Dermis blood vessel endothelial cell (primary cell): ENCODE measurements at places on chromosomes 3 and 15. TPM values are rescaled to one million over a fixed set of nuclear protein-coding genes. Genes with fewer than 3 reads are reported as not detected.

GRCh38 chr3:105965384-105965783, 96.6 kb upstream of the CBLB start:
- DNase-seq = peak; percentile 30

- DNase-seq = no peak
Observed at GRCh38 chr3:168497183-168497582, 401.5 kb upstream of the GOLIM4 start.

- no peak for DNase-seq
Observed at GRCh38 chr3:28781053-28781452, 432.4 kb upstream of the AZI2 start.

Gene AHSG
- total RNA-seq = 0.05 TPM in 1 of 2 replicates, not detected in the other

DNA sequence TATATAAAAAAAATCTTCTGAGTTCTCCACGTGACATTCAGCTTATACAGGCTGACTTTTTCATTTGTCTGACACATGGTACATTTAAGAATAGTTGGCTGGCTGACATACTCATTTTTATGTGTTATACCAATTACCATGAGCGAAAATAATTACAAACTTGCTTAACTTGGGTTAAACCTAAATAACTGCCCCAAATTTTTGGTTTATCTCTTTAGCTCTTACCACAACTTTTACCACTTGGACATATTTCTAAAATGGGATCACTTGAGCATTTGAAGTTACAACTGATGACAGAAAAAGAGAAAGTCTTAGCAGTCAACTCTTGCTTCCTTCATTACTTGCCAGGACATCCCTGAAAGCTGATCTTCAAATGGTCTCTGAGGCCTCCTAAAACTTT, 618.1 kb downstream of the RBMS3 start:
- no peak for DNase-seq

GRCh38 chr3:156417559-156418132, 137.3 kb downstream of the SSR3 start:
- DNase-seq = no peak

- no peak for DNase-seq
Observed at GRCh38 chr15:63203451-63204090, 14.2 kb downstream of the RAB8B start.

DNA sequence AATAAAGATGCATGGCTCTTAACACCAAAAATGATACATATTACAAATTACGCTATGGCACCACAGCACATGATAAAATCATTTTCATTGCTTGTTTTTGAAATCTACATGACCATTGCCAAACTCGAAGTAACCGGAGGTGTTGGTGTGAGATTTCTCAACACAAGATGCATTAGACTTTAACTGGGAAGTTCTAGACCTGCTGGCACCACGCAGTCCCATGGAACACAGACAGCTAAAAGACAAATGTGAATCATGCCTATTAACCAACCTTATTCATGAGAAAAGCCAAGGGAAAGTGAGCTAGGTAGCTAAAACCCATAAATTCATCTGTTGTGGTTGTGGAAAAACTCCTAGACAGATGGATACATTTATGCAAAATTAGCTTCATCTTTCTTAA, 595.4 kb downstream of the FOXP1 start:
- no peak for DNase-seq

- DNase-seq = no peak
Observed at GRCh38 chr3:123789160-123789559, 95.0 kb downstream of the MYLK start.

DNA sequence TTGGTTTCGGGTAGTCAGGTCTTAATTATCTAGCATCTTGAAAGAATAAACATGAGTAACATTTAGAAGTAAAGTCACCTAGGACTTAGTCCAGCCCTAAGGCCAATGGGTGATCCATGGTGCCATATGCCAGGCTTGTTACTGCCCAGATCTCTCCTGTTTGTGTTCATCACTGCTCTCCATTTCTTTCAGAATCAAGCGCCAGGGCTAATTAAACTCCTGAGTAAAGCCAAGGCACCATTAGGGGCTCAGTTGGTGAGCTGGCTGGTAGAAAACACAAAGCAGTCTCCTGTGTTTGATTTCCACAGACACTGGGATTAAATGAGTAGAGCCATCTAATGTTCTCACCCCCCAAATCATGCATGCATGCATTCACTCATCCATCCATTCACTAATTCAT, 11.3 kb downstream of the CYP19A1 start:
- DNase-seq = no peak
